ENCODE measurements at places on chromosomes 3 and 15.

DNA sequence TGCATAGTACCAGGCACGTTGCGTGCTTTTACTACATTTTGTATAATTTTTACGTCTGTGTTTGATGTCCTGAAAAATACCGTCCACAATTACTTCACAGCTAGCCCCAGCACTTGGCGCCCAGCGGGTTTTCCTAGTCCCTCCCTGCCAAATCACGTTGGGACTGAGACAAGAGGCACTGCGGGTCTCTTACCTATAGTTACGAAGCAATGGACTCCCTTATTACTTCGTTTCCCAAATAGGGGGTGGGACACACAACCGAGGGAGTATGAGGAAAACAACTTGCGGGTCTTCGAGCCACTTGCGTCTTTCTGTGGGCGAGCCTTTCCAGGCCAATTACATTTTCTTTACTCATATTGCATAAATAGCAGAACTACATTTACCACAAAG lies 620 bp upstream of the CMSS1 start:
- no peak for DNase-seq

- DNase-seq: no peak
Observed at GRCh38 chr3:108863799-108864135, 41.2 kb downstream of the TRAT1 start.

GRCh38 chr3:37290551-37290950 lies 116.2 kb upstream of the LRRFIP2 start:
- no peak for DNase-seq

GRCh38 chr15:70488002-70488605 lies 275.3 kb downstream of the UACA start:
- DNase-seq: no peak

DNA sequence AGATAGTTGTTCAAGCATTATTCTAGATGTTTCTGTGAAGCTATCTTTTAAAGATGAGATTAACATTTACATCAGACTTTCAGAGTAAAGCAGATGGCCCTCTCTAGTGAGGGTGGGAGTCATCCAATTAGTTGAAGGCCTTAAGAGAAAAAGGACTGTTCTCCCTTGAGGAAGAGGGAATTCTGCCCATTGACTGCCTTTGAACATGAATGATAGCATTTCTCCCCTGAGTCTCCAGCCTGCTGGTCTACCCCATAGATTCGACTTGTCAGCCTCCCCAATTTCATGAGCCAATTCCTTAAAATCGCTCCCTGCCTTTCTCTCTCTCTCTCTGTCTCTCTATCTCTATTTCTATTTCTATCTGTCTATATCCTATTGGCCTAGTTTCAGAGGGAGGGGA lies 115.5 kb downstream of the EBLN2 start:
- no peak for DNase-seq

GRCh38 chr3:187593451-187593850 lies 76.7 kb downstream of the SST start:
- DNase-seq: no peak

- no peak for DNase-seq
Observed at GRCh38 chr15:59792359-59792758, 103.2 kb upstream of the BNIP2 start.

DNA sequence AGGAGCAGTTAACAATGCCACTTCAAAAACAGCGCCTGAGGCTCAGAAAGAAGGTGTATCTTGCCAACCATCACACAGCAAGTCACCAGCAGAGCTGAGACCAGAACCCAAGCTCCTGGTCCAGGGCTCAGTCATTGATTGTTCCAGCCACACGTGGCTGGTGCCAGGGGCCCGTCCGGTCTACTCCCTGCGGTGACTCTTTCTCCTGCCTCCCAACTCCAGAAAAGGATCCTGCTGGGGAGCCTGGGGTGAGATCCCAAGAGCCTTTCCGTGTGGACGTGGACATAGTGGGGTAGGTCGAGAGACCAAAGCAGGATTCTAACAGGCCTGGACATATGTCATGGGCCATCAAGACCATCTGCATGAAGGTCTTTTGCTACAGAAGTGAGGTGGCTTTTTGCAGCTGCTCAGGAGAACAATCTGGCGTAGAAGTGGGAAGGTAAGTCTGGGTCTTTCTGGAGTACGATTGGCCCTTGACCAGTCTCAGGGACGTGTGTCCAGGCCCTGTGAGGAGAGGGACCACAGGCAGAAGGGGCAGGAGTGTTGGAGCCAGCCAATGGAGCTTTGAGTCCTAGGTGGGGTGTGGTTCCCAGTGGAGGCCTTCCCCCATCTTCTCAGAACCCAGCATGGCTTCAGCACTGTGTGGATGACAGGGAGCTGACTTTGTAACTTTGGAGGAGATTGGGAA lies 105.4 kb downstream of the HMG20A start:
- DNase-seq: no peak

DNA sequence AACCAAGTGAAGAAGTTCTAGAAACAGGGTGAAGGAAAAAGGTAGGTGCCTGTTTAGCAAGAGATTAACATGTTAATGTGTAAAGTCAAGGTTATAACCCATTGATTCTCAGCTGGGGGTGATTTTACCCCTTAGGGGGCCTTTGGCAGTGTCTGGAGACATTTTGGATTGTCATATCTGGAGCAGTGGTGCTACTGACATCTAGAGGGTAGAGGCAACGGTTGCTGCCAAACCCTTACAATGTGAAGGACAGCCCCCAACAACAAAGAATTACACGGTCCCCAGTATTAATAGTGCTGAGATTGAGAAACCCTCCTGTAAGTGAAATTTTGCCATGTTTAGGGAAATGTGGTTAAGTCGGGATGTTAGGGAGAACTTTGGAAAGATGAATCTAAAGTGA lies 74.7 kb downstream of the CRYBG3 start:
- no peak for DNase-seq

DNA sequence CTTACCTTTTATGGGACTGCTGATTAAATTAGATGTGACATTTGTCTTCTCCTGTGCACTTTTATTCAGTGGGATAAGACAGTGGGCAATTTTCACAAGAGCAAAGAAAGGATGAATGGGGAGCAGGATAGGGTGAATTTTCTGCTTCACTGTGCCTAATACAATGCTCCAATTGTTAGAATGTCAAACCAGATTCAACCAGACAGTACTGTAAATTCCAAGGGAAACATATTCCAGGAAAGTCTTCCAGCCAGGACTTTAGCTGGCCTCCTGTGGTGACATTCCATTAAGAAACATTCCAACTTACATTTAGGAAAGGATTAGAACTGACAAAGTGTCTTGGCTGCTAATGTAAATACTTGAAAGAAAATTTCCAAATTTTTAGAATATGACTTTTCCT lies 100.1 kb upstream of the PROK2 start:
- DNase-seq: no peak

DNA sequence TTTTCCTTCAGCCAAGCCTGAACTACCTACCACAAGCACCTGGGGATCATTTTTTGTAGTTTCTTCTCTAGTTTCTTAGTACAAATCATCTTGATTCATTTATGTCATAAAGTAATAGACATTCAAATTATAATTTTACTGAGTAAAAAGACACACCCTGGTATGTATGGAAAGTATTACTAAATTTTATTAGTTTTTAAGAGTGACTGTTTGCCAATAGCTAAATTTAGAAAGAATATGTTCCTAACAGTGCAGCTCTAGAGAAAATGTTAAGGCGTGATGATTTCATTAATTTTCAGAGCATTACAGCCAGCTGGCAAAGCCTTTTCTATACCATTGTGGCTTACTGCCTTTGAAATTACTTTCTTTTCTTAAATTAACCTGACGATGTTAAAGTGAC lies 612.0 kb upstream of the KCNMB2 start:
- no peak for DNase-seq

DNA sequence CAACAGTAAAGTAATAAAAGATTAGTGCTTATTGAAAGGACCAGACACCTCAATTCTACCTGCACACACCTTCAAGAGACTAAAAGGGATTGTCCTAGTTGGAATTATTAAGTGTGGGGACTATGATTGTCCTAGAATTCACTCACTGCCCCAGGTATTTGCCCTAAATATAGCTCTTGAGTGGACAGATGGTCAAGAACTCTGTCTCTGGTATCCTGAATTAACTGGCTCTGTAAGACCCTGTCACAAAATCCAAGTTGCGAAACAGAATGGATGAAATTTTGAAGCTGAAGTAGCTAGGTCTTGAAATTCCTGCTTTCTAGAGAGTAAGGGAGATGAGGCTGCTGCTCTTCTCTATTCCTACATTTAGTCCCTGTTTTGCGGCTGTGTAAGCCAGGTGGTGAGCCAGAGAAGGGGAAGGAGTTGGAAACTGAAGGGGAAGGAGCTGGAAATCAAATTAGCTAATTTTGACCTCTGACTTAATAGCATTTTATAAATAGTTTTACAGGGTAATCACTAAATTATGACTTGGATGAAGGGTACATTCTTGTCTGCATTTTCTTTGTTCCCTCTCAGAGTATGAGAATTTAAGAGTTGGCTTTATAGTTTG lies 34.5 kb downstream of the KBTBD12 start:
- no peak for DNase-seq

DNA sequence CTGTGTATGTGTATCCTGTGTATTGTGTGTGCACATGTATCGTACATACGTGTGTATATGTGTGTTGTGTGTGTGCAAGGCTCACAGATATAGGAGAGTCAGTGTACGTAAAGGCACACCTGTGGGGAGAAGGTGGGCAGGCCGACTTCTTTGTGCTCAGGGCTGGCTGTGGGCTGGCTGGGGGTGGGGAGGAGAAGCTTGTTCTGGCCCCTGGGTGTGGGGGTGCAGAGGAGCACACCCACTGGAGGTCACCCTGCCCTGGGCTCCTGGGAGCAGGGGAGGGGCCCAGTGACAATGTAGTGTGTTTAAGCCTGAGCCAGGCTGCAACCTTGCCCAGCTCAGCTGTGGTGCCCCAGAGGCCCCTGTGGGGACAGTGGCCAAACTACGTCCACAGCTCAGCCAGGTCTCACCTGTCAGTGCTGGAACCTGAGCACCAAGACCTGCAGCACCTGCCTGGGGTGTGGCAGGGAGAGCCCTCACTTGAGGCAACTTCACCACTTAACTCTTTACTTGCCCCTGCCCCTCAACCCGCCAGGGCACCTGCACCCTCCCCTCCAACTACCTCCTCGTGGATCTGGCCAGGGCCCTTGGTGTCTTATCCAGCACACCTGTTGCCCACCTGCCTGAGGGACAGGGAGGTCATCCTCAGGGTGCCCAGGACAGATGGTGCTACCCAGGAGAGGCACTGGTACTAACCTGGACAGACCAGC lies 2.6 kb upstream of the HHATL start:
- no peak for DNase-seq

- no peak for DNase-seq
Observed at GRCh38 chr15:35929740-35930444, 383.9 kb upstream of the DPH6 start.

- DNase-seq: no peak
Observed at GRCh38 chr15:90078965-90079364, 23.3 kb downstream of the IDH2 start.

- no peak for DNase-seq
Observed at GRCh38 chr3:175346573-175347356, 487.6 kb downstream of the NAALADL2 start.

DNA sequence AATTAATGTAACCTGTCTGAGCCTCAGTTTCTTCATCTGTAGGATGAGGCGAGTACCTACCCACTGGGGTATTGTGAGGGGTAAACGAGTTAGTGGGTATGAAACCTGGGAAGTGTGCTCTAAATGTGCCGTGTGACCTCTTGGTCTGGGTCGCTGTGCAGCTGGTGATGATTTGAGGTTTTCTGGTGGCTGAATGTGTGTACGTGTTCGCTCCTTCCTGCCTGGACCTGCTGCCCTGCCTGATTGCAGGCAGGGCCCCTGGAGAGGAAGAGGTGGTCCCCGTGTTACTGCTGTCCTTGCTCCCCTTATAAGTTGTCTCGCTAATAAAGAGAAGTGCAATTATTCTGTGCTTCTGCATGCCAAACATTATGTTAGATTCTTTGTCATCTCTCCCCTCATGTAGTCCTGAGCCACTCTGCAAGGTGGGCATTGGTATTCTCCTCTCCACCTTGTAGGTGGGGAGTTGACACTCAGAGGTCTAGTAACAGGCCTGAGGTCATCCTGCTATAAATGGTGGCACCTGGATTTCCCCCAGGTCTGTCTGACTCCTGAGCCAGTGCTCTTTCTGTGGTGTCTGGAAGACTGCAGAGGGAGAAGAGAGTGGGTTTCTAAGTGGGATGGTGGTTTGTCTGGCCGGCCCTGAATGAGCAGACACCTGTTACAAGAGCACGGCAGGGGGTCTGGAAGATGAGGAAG lies 15.7 kb downstream of the PDIA5 start:
- no peak for DNase-seq

All from stimulated activated CD8-positive, alpha-beta memory T cell treated with anti-CD3 and anti-CD28 coated beads, Interleukin-15, amount 100 ng/mL, for 4 hours (primary cell).